Kidney (tissue), 22 donors: ENCODE measurements at places on chromosomes 4 and X. TPM values are rescaled to one million over a fixed set of nuclear protein-coding genes. Genes with fewer than 3 reads are reported as not detected.

Gene NDNF
- total RNA-seq: 1.6 TPM

Gene ADH4
- total RNA-seq: 5.9 TPM

GRCh38 chr4:122276359-122276758, 102.5 kb upstream of the ADAD1 start:
- H3K4me1 ChIP-seq: no peaks in the 10 kb centered on the region
- H3K36me3 ChIP-seq: peaks cover 16% of the 10 kb centered on the region
- no peak overlapping the region for H3K27ac ChIP-seq
- DNase-seq: no peak
- H3K27me3 ChIP-seq: no peaks in the 10 kb centered on the region
- no peak overlapping the region for H3K4me3 ChIP-seq

DNA sequence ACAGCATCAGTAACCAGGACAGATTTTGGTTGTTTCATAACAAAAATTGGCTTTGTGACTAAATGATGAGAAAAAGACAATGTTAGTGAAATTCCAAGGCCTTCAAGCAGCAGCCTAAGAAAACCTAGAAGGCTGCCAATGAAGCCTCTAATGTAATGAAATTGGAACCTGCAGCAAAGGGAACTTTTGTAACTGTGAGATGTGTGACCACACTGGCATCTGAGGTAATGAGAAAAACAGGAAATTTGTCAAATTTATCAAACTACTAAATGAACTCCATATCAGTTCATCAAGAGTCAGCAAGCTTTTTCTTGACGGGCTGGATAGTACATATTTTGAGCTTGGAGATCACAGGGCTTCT, 30.4 kb upstream of the EMCN start:
- H3K27ac ChIP-seq: no peak overlapping the region
- H3K27me3 ChIP-seq: no peaks in the 10 kb centered on the region
- H3K4me3 ChIP-seq: no peak overlapping the region
